Activated CD8-positive, alpha-beta memory T cell treated with anti-CD3 and anti-CD28 coated beads for 24 hours (primary cell): ENCODE measurements at places on chromosomes 1 and 21.

GRCh38 chr1:156898161-156898566 lies 4.6 kb downstream of the PEAR1 start:
- no peak for DNase-seq

- no peak for DNase-seq
These were observed 666.2 kb downstream of the ADGRL2 start for GRCh38 chr1:82466891-82467290.

DNA sequence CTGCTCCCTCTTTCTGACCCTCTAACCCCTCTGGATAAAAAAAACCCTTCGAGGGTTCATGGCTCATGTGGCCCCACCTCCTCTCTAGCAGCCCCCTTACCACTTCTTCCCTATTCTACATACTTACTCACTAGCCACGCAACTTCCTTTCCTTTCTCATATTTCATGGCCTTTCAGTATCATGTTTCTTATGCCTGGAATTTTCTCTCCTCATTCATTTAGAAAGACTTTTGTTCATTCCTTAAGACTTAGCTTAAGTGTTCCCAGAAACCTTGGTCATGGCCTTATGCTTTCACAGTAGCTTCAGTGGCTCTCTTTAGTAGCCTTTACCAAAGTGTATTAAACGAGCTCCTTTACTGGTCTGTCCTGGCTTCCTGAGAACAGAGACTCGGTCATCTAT lies 6.1 kb downstream of the ACP6 start:
- no peak for DNase-seq

- DNase-seq, result no peak
These were observed 52.8 kb upstream of the EDN2 start for GRCh38 chr1:41537251-41537650.

- DNase-seq, result no peak
These were observed 3.8 kb upstream of the EEIG2 start for GRCh38 chr1:108556066-108556465.

GRCh38 chr1:206734499-206735142 lies 36.0 kb upstream of the IL19 start:
- peak; percentile 92 for DNase-seq

GRCh38 chr1:46672696-46673095 lies 1.0 kb downstream of the TEX38 start:
- DNase-seq, result no peak

GRCh38 chr1:10724511-10724910 lies 71.9 kb downstream of the CASZ1 start:
- no peak for DNase-seq

DNA sequence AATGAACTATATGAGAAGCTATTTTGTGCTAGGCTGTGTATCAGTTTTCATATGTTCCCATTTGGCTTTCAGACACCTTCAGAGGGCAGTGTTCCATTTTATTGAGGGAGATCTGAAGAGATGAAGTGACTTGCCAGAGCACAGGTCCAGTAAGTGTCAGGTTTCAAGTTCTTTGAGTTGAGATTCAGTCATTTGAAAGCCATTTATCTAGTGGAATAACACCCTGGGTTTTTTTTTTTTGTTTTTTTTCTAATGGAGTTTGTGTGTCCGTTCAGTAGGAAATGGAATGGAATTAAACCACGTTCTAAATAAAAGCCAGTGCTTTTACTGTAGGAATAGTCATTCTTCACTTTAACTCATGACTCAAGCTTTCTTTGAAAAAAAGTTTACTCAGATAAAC lies 652.9 kb upstream of the USP24 start:
- DNase-seq, result no peak

- DNase-seq, result no peak
These were observed 330.1 kb downstream of the PLPP3 start for GRCh38 chr1:56249234-56249633.

DNA sequence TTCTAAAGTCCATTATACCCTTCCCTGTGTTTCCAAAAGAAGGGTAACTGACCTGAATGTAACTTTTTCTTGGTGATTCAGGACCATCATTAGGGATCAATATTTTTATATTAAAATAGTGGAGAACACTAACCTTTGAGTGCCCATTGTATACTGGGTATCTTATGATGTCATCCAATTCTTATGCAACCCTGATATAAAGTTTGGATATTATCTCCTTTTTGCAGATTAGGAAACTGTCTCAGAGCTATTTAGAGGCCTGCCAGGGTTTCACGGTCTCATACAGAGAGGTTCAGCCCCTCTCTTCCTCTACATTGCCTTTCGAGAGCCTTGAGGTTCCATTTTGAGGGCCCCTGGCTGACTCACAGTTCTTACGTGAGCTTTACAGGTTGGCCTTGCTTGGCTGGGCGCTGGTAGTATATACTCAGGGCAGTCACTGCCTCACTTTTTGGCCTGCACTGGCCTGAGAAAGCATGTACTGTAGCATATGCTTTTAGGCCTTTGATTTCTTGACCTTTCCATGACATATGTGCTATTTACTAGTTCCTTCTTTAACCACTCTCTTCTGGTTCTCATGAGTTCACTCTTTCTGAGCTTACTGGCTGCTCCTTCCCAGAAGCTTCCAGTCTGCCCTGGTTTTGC lies 15.7 kb upstream of the FOXO6 start:
- DNase-seq, result peak; percentile 21

DNA sequence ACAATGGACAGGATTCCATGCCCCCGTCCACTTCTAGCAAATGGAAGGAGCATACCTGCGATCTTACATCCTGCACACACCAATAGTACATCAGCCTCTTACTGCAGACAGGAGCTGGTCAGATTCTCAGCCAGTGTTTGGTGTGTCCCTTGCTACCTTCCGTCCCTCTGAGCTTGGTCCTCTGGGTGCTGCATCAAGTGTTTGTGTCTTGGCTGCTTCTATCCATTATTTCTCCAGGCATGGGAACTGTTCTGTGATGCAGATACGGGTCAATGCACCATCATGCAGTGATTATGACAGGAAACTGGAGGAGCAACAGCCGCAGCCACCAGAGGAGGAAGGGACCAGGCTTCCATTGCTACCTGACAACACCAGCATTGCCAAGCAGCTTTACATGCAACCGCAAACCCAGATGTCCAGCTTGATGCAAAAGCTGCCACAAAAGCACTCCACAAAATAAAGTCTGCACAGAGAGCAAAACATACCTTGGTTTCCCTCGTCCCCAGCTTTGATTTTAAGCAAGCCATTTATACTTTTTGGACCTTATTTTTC lies 21.9 kb upstream of the OVAAL start:
- no peak for DNase-seq

DNA sequence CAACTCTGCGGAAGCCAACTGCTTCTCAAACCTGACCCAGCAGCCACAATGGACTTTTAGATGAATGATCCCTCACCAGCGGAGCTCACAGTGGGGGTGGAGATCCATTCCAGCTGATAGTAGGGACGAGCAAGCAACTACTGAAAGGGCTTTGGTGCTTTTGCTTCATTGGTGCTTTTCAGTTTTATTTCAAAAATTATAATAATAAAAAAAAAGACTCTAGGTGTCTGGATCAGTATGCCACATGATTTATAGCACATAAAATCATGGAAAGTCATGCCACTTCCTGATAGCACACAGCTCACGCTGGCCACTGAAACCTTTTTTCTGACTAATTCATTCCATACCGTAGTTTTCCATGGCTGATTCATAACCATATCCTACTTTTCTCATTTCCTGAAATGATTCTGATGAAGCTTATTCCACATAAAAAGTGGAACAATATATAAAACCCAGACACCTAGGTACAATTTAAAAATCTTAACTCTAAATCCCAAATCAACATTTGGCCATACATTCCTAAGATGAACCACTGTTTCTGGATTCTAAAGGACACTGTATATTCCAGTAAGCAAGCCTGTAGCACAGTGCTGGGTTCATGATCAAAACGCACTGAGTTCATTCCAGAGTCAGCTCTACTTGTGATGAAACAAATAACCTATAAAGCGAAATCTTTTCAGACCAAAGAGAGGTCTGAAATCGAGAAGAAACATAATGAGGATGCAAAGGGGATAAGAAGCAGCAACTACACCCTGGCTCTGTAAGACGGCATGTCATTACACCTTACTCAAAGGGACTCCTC lies 41.3 kb upstream of the KCNE1 start:
- no peak for DNase-seq

DNA sequence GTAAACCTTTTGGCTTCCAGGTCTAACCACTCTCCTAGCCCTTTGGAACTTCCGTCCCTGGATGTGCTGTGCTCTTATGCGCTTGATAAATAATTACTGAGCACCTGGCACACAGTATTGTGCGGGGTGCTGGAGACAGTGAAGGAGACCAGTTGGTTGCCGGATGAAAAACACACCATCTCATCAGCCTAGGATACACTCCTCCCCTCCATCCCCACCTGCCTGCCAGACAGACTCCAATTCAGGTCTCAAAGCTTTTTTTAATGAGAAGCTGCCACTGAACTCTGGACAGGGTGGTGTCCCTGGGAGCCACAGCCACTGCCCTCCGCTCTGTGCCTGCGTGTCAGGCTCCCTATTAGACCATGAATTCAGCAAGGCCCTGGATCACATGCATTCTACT lies 9.2 kb downstream of the GNB1 start:
- DNase-seq, result no peak

DNA sequence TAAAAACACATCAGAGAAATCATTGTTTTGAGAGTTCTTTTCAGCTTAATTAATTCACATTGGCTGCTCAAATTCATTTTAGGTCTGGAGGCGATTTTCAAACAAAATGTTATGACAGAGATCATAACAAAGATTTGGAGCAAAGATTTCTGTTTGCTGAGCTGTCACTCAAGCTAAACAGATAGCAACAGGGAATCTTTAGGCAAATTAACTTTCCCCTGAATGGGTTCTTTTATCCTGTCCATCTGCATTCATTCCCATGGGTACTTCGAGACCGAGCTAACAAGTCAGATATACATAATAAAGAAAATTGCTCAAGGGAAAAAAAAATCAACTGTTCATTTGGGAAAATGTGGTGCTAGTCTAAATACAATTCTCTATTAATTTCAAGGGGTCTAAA lies 30.2 kb upstream of the CA6 start:
- no peak for DNase-seq

DNA sequence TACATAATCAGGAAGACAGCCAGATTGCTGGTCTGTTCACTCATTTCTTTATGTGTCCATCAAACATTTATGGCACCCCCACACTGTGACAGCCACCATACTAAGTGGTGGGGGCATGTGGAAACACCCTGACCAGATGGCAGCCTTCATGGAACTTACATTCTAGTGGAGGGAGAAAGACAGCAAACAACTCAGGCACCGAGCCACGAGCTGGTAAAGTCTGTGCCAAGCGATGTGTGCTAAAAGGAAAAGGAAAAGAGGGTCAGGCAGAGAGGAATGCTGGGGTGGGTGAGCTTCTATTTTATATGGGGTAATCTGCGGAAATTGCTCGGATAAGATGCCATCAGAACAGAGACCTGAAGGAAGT lies 33.2 kb upstream of the CD2 start:
- DNase-seq, result no peak

GRCh38 chr1:166789286-166789685 lies 50.0 kb upstream of the POGK start:
- no peak for DNase-seq

DNA sequence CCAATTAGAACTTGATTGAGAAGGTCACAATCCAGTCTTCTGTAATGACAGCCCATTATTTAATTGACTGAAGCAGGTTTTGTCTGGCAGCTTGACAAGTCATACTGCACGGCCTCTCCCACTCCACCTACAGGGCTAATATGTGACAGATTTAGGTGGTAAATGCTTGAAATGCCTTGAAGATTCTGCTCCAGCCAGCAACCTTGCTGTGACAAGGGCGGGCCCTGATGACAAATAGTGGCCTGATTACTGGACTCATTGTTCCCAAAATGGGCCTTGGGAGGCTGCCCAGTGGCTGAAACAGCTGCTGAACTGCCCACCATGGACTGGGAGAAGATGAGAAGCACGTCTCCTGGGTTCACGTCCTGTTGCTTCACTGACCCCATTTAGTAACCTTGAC lies 30.0 kb upstream of the CRNN start:
- DNase-seq, result no peak

DNA sequence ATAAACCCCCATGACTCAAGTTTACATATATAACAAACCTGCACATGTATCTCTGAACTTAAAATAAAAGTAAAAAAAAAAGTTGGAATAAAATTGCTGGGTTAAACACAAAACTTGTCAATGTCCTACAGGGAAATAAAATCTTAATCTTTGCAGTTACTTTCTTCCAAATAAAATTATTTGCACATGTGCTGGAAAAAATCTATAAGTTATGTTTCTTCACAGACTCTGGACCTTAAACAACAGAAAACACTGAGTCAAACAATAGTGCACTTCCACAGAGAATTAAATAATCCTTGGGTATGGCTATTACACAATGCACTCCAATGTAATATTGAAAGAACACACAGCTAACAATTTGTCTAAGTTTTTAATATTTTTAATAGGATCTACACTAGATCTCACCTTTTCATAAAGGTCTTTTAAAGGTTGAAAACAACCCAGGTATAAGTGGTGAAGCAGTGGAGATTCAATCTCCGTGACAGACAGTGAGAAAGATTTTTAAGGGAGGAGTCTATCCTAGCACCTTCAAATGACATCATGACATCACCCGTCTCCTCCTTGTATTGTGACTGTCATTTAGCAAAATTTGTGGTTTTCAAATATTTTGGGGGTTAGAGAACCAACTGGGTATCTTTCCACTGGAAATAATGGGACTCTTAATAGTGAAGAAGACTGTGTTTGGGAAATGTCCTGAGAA lies 25.2 kb upstream of the FGGY start:
- DNase-seq, result no peak

DNA sequence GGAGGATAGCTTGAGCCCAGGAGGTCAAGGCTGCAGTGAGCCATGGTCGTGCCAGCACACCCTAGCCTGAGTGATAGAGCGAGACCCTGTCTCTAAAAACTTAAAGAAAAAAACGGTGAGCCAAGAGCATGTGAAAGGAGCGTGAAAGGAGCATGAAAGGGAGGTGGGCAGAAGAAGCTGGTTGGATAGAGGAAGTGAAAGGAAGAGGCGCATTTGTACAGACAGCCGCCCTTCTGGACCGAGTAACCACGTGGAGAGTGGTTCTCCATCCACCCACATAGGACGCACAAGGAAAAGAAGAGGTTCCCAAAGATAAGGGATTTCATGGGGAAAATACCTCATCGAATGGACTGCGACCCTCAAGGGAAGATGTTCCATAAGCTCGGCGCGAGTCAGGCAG lies 60.4 kb upstream of the IFNAR2 start:
- DNase-seq, result no peak

DNA sequence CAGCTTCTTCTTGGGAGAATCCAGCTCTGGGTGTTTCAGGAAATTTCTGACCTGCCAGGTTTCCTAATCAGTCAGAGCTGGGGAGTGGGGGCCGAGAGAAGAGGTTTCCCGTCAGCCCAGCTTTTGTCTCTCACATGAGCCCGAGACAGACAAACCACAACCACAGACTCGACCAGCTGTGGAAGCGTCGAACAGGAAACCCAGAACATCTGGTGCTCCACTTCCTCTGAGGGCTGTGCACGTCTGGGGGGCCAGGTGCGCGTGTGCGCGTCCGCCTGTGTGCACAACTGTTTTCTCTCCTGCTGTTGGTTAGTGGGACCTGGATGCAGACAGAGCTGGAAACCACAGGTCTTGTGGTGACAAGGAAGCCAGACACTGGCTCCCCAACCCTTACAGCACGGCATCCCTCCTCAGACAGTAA lies 113.0 kb upstream of the SLC25A33 start:
- peak; percentile 84 for DNase-seq
